Stimulated activated CD8-positive, alpha-beta memory T cell treated with anti-CD3 and anti-CD28 coated beads, Interleukin-4, amount 100 ng/mL, for 1 hour (primary cell): ENCODE measurements at places on chromosomes 1 and 21.

- DNase-seq, result no peak
Observed at GRCh38 chr1:150963321-150964163, 11.1 kb downstream of the CERS2 start.

DNA sequence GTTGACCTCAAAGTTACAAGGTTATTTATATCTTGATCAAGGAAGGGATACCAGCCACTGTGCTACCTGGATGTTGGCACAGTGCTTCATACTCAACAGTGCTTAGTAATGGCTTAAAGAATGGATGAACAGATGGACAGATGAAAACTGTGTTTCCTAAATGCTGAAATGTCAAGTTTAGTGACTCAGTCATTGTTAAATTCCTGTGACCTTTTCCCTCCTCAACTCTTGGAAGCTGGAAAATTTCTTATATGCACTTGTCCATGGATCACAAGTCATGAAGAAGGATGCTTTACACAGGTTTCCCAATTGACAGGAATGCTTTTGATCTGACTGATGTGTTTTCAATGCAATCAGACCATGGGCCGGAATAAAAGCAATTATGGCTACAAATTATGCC, 39.6 kb upstream of the SLC19A2 start:
- no peak for DNase-seq

DNA sequence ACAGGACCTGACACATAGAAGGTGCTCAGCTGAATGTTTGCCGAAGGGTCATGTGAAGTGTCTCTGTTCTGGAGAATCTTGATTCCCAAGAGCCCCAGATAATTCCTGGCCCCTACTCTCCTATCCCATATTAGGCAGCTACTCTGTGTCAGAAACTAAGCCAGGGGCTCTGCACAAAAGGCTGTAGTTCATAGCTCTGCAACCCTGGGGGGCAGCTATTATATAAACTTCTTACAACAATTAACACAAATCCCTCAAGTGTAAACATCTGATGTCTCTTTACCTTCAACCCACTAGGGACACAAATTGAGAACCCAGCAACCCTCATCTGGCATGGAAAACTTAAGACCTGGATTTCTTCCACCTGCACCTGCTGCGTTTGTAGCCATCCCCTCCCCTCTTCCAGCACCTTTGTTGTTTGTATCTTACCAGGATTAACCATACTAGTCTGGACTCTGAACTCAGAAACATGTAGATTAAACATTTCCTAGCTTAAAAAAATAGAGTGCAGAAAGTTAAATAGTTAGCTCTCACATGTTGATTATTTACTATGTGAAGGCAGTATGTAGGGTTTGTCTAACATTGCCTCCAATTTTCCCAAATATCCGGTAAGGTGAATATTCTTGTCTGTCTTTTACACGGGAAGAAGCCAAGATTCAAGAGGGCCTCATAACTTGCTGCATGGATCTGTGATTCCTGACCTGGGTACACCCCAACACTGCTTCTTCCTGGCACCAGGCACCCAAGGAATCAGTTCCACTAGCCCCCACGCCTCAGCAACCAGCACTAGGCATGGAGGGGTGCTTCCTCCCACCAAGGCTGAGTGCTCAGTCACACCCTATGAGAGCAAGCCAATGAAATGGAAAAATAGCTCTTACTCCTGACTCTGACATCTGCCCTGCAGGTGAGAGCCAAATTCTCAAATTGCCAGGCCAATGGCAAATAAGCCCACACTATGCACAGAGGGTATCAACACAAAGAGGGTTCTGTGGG, 220.7 kb upstream of the HOOK1 start:
- DNase-seq, result no peak

- no peak for DNase-seq
Observed at GRCh38 chr1:214009423-214010196, 21.8 kb downstream of the PROX1 start.

GRCh38 chr21:38367646-38368045, 110.9 kb downstream of the KCNJ15 start:
- no peak for DNase-seq

GRCh38 chr1:35062518-35063196, 16.5 kb upstream of the ZMYM1 start:
- DNase-seq, result no peak

DNA sequence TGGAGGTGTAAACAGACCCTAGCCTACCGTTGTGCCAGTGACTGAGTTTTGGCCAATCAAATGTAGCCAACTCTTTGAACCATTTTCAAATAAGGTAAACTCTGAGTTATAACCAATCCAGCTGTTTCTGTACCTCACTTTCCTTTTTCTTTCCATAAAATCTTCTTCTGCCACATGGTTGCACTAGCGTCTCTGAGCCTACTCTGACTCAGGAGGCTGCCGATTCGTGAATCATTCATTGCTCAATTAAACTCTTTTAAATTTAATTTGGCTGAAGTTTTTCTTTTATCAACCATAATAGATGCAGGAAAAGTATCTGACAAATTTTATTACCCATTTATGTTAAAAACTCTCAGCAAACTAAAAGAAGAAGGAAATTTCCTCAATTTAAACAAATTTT, 111.5 kb upstream of the LYPLAL1 start:
- no peak for DNase-seq

- no peak for DNase-seq
Observed at GRCh38 chr1:209403921-209404320, 179.6 kb upstream of the CAMK1G start.

GRCh38 chr1:223521150-223521549, 127.9 kb downstream of the CCDC185 start:
- DNase-seq, result no peak

- DNase-seq, result no peak
Observed at GRCh38 chr1:6205849-6206519, at the start of gene RNF207. RNF207 (plus strand) TSS chr1:6206119; CDS start chr1:6206536, 417 bp downstream.

DNA sequence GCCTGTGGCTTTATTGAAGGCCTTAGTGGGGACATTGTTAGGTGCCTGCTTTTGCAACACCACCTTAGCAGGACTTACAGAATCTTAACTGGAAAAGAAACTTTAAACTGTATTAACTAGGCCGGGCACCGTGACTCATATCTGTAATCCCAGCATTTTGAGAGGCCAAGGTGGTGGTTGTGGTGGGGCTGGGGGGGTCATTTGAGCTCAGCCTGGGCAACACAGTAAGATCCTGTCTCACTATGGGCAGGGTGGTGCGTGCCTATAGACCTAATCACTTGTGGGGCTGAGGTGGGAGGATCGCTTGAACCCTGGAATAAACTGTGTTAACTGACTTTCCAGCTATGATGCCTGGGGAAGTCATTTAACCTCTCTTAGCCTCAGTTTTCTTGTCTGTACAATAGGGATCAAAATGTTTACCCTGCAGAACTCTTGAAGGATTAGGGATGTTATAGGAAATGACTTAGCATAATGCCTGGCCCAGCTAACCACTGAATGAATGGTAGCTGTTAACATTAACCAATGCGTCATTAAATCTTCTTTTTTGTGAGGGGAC, 39.5 kb downstream of the IER5 start:
- no peak for DNase-seq

DNA sequence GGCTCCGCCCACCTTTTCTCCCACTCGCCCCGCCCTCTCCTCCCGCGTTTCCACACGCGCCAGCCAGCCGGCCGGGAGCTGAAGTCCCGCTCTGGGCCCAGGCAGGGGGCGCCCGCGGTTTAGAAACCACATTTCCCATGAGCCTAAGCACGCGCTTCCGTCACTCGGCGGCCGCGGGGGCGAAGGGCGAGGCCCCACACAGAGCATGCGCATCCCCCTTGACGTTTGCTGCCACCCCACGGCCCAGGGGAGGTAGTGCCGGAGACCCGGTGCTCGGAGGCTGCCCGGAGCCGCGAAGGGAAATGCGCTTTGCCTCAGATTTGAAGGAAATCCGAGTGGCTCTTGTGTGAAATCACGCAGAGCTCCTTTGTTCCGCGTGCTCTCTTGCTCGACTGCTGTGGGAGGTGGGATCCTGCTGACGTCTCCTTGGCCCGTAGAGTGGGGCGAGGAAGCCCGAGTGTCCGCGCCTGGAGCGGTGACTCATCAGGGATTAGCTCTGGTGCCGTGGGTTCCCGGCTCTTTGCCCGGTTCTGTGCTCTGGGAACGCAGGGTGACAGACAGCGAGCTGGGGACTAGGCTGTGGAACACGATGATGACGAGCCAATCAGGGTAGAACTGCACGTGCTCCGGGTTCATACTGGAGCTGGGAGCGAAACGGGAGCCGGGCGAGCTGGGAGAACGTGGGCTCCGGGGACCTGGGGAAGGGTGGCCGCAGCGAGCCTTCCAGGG, 406 bp upstream of the B3GALNT2 start:
- peak; percentile 98 for DNase-seq

GRCh38 chr21:17711896-17712295, 99.2 kb upstream of the BTG3 start:
- no peak for DNase-seq

GRCh38 chr21:44998086-44998620, 58.3 kb downstream of the SLX9 start:
- DNase-seq, result no peak

DNA sequence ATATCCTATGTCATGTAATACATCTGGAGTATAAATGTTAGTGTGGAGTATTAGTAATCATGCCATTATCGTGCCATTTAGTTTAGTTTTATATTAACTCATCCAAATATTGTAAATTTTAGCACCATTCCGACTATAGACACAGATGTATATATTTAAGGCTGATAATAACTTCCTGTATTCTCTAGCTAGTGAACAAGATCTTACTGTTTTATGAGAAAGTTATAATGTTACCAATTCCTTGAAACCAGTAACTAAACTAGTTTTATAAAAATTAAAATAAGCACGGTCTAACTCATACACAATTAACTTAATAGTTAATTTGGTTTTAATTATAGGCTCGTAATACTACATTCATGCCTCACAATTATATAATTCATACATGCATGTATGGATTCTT, 808.6 kb downstream of the USP25 start:
- DNase-seq, result no peak

DNA sequence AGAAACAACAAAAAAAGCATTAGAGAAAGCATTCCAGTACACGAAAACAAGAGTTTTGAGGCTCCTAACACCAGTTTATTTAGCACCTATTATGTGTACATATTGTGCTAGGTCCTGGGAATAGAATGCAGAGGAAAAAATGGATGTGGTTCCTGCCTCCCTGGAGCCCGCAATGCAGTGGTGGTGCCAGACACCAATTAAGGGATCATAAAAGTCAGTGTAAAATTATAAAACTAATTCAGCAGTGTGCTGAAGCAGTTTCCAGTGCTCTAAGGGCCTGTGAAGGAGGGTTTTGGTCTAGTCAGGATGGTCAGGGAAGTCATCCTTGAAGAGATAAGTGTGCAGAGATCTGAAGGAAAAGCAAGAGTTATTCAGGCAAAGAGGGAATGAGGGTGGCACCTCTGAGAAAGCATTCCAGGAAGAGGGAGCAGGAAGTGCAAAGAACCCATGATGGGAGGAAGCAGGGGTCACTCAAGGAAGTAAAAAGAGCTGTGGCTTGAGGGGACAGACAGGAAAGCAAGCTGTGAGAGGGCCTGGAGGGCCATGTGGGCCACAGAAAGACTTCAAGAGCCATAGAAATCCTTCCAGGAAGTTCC, 65.2 kb upstream of the IFNLR1 start:
- DNase-seq, result no peak

GRCh38 chr1:179786815-179787685, 44.0 kb downstream of the FAM163A start:
- DNase-seq, result no peak

DNA sequence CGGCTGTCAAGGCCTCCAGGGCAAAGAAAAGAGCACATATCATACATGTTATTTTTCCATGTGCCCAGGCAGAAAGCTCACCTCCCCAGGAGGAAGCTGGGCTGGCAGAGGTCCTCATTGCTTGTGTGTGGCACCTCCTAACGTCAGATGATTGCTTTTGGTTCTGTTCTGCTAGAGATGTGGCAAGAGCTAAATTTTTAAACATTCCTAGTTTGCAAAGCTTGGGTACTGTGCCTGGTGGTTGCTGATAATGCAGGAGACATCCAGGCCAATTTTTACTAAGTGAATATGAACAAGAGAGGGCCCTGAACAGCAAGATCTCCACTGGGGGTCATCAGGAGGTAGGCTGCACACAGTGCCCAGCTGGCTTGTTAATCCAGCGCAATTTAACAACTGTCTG, 93.9 kb downstream of the TBX19 start:
- DNase-seq, result no peak

DNA sequence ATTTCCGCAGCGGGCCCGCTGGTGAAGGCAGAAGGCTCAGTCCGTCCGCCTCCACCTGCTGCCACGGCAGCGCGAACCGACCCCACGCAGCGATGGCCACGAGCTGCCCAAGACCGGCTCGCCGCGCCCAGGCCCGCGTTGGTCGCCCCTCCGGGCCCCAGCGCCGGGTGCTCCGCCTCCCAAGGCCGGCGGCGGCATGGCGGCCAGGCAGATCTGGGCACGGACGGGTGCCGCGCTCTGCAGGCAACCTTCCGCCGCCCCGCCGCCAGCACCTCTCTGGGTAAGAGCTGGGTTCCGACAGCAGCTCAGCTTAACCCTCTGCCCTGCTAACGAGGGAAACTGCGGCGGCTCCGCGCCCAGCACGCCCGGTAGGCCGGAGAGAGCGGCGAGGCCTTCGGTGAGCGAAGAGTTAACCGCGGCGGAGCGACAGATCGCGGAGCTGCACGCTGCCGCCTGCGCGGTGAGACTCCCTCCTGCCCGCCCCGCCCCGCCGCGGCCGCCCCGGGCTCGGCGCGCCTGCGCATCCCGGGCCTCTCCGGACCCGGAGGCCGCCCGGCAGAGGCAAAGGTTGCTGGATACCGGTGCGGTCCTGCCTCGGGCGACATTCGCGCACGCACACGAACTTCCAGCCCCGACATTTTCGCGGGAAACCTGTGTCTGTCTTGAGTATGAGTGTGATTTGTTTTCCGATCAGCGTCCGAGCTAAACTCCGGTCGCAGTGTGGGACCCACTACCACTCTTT, at the start of gene C1orf53:
Gene C1orf53 (plus strand): TSS at position 177 of the 742 bp plus-strand sequence. CDS start 20 bp downstream, at position 197.
- DNase-seq, result peak; percentile 41
